Amniotic epithelial cell (primary cell): ENCODE measurements at places on chromosomes 4 and X.

- DNase-seq: no peak
Measured at GRCh38 chrX:46279214-46279924, 265.9 kb downstream of the ZNF674 start.

- DNase-seq: no peak
Measured at GRCh38 chr4:74413265-74413664, 31.7 kb upstream of the AREG start.

GRCh38 chrX:21855937-21856415 is at the start of gene YY2:
TSS of gene YY2 (plus strand) at chrX:21855987. CDS start at chrX:21856485, 498 bp downstream.
- DNase-seq: no peak

- DNase-seq: peak; percentile 82
Measured at GRCh38 chr4:132383571-132384199, 765.4 kb upstream of the PCDH10 start.
